ENCODE measurements at places on chromosomes 6 and 20. TPM values are rescaled to one million over a fixed set of nuclear protein-coding genes. Genes with fewer than 3 reads are reported as not detected.
A peak's percentile ranks its signal among the peaks of the same experiment; 100 is the strongest.

- peak; percentile 11 for DNase-seq
Observed at GRCh38 chr20:63091901-63092659, 85.3 kb upstream of the BHLHE23 start.

Gene TEAD3
- 33.9 TPM for total RNA-seq

- DNase-seq = no peak
Observed at GRCh38 chr20:33043731-33044181, 9.9 kb upstream of the BPIFB3 start.

DNA sequence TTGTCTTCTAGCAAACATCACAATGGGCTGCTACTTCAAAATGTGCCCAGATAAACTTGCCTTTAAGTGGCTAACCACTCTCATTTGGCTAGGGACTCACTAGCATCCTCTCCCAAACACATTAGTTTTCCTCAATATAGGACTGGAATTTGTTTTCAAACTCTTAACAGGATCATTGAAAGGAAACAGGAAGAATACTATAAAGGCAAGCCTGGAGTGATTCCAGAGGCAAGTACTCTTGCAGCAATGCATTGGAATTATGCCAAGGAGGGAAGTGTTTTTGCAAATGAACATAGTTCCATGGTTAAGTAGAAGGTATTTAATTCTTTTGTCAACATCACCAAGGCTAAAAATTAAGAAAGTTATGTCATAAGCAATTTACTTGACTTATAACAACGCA, 12.2 kb downstream of the EPHA7 start:
- DNase-seq = no peak

DNA sequence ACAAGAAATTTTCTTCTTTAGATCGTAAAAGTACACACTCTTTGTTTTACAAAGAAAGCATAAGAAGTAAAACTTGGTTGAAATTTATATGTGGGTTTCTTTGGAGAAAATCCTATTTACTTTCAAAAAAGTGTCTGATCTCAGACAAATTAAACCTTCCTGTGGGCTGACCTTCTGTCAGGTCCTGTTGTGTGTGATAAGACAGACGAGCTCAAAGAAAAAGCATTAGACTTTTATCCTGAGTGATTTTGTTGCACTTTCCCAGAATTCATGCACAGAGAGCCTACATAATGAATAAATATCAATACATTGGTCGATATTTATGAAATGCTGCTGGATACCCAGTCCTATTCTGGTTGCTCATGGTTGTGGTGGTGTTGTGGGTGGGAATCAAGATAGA, 302.1 kb upstream of the SYNCRIP start:
- DNase-seq = no peak

Gene RUNX2
- 0.28 TPM for total RNA-seq

DNA sequence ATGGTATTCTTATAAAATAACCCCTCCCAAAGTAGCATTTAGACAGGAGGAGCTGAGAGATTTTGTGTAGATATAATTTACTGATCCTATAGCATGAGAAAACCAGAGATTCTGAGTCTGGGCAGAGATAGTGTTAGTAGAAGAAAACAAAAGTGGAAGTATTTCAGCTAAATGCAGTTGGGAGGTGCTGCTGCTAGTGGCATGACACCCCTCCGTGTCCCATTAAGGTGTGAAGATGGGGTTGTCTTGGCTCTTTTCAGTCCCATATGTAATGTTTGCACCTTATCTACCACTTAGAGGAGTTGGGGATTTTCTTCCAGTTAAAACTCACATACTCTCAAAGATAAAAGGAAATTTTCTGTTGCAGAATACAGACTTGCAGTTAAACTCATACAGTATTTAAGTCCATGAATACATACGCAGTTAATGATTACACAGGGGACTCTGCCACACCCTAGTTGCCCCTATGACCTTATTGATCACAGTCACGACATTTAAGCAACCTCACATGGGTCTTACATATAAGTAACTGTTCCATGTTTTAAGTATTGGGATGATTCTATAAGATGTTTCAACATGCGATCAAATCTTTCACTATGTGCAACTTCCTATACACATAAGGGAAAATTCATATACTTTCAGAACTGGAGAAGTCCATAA, 11.5 kb downstream of the TAAR2 start:
- no peak for DNase-seq

GRCh38 chr6:106569428-106569827, 59.9 kb downstream of the RTN4IP1 start:
- no peak for DNase-seq

Gene ARMC12
- total RNA-seq = 1.4 TPM

DNA sequence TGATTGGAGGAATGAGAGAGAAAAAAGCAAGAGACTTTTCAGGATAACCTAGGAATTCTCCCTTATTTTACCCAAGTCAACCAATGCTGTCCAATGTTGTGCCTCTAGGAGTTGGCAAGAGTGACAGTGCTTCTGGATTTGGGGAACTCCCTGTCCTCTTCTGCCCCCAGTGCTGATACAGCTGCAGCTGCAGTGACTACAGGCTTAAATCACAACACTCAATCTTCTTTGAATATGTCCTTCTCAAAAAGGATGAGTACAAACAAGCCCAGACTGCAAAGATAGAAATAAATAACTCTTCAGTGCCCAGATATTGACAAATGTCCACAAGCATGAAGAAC, 141.0 kb upstream of the COL21A1 start:
- DNase-seq = no peak

Gene RAB44
- 0.11 TPM for total RNA-seq

GRCh38 chr20:56347628-56348304, 11.0 kb upstream of the FAM210B start:
- DNase-seq = peak; percentile 17

Gene PARD6B
- total RNA-seq = 37.5 TPM

DNA sequence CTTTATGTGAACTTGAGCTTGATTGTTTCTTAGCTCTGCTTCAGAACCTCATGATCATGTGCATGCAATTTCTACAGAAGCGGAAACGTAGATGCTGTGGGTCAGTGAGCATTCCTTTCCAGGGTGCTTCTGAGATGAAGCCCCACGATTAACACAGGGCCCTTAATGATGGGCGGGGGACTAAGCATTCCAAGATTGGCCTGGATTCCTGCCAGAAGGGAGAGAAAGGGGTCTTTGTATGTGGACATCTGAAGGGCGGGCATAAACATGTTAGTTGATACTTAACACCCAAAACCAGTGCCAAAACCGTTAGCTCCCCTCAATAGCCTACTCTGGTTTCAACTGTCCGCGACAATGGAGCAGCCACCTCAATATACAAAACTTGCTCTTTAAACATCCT, 46.9 kb upstream of the POU3F2 start:
- no peak for DNase-seq

Gene BANF2
- total RNA-seq = not detected

Gene ATP6V1G2
- 2.7 TPM for total RNA-seq

Gene STMND1
- total RNA-seq = not detected

DNA sequence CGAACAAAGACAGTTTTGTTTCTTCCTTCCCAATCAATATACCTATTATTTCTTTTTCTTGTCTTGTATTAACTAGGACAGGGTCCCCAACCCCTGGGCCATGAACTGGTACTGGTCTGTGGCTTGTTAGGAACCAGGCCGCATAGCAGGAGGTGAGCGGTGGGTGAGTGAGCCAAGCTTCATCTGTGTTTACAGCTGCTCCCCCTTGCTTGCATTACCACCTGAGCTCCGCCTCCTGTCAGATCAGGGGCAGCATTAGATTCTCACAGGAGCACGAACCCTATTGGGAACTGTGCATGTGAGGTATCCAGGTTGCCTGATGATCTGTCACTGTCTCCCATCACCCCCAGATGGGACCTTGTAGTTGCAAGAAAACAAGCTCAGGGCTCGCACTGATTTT, 151.9 kb downstream of the CDKAL1 start:
- DNase-seq = peak; percentile 58

DNA sequence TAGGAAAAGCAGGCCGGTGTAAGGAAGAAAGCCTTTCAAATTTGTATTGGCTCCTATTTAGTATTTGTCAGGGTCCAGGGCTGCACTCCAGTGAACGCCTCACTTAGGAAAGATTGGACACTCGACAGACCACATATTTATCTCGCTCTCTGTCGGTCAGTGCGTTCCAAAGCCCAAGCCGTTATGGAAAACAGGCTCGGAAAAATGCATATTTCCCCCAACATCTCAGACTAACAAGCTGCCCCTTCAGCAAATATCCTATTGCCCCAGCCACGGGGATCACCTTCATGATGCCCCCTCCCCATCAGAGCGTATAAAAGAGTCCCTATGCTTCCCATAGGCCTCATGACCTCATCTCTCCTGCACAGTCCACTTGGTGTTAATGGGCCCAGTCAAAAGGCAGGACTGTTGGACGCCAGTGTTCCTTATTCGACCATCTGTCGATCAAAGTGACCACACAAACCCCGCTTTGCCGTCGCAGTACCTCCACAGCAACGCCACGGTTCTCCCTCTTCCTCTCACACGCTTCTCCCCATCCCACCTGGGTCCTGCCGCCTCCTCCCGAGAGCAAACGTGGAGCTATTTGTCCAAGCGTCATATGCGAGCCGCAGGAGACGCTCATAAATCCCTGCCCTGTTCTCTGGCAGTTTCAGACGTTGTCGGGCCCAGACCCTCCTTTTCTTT, 63.3 kb downstream of the NPEPL1 start:
- no peak for DNase-seq

- no peak for DNase-seq
Observed at GRCh38 chr20:14758356-14758755, 420.9 kb upstream of the FLRT3 start.

Gene OLIG3
- total RNA-seq = 5.4 TPM

DNA sequence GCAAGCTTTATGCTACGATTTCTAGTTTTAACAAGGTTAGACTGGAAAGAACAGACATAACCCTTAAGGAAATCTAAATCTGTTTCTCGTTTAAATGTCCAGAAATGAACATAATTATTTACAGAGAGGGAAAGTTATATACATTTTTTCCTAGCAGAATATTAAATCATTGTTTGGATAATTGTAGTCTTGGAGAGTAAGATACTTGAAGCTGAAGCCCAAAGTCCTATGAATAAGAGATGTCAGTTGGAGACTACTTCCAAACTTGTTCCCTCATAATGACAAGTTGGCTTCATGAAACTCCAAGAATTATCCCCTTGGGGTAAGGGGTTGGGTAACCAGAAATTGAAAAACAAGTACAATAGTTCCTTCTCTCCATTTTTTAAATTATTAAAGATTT, 911.1 kb upstream of the MAN1A1 start:
- DNase-seq = no peak

- no peak for DNase-seq
Observed at GRCh38 chr6:103699769-103700168, 1160.0 kb downstream of the HACE1 start.

Gene NRSN1
- total RNA-seq = not detected

Gene ITPA
- 88.5 TPM for total RNA-seq

- no peak for DNase-seq
Observed at GRCh38 chr20:9999645-10000044, 35.1 kb upstream of the ANKEF1 start.

DNA sequence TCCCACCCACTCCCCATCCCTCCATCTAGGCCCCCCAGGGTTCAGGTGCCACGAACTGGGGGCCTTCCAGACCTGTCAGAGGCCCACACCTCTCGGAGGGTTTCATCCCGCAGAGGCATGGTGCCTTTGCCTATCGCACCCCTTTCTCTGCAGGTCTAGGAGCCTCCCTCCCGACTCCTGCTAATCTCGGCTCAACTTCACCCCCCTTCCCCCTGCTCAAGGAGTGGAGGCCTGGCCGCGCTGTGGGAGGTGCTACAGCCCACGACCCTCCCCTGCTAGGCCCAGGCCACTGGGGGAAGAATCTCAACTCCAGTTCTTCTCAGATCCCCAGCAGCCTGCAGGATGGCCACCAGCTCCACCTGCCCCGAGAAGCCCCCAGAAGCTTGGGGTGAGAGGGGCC, at the start of gene TULP1:
TULP1 (minus strand) TSS at position 157 of the 400 bp plus-strand sequence; CDS start at position 119, 38 bp downstream.
- no peak for DNase-seq

DNA sequence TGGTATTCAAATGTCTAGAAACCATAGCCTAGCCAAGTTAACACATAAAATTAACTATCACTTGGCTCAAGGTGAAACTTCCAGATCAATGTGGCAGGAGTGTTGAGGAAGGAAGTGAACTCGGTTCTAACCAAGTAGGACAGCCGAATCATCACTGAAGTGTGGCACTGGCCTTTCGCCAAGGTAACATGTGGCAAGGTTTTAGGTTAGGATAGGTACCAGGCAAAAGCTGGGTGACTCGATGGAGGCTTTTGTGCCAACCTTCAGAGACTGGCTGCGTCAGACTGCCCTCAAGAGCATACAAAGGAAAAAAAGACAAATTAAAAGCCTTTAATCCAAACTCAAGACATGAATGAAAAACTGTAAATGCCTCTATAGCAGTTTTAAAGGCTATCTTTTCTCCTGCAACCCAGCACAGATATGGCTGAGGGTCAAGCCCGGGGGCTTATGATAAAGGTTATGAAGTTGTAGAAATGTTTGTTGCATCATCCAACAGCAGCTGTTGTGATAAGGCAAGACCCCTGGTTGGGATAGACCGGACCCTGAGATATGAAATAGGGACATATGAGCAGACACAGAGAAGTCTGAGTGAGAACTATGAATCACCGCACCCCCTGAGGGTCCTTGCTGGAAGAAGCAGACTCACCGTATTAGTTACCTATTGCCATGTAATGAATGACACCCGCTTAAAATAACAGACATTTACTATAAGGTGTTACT, 11.9 kb downstream of the PSMB9 start:
- no peak for DNase-seq

DNA sequence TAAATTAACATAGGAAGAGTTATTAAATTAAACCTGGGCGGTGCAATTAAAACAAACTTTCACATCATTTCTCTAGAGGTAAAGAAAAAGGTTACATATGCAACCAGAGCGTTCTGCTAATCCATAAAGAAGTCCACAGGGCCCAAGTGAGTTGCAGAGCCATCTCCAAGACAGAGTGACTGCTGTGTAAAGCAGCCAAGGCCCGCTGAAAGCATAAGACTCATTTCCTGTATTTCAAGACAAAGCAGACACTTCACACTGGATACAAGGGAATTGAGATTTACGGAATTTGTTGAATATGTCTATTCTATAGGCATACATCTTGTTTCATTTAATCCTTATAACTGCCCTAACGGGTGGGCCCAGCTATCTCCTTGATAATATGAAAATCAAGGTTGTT, 422.8 kb downstream of the CBLN4 start:
- no peak for DNase-seq

All from WTC11 (cell line).